Aorta (tissue), 5 donors: ENCODE measurements at places on chromosomes 3 and 15. TPM values are rescaled to one million over a fixed set of nuclear protein-coding genes. Genes with fewer than 3 reads are reported as not detected.
A peak's percentile ranks its signal among the peaks of the same experiment; 100 is the strongest.

- no peak for DNase-seq
Observed at GRCh38 chr15:50740955-50741354, 24.6 kb downstream of the SPPL2A start.

- no peak for DNase-seq
Observed at GRCh38 chr3:108202080-108202479, 20.1 kb downstream of the IFT57 start.

Gene STRIT1
- total RNA-seq: not detected

Gene MAP2K5
- 29.2 TPM for total RNA-seq

DNA sequence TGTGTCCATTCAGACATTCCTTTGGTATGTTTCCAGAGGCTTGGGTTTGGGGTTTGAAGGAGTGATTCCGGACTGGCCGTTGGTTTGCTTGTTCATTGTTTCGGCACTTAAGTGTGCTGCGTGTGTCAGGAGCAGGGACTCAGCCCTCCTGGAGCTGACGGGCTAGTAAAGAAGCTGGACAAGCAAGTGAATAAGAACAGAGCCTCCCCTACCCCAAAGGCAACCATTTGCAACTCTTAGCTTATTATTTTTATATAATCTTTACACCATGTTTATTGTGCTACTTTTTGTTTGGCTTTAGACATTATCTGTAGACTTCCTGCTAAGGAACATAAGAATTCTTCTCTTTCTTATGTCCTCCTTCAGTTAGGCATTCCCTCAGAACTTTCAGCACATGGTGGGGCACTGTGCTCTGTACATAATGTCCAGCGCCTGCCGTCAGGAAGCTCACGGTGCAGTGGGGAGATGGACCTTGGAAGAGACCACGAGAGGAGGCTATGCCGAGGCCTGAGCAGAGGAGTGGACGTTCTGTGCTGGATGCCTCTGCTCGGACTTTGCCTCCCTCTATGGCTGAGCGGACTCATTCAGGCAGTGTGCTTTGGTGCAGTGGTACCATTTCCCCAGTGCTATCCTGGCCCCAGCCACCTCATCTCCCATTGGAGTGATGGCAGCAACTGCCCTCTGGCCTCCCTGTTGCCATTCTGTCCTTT lies 65.4 kb downstream of the EEFSEC start:
- DNase-seq: no peak

DNA sequence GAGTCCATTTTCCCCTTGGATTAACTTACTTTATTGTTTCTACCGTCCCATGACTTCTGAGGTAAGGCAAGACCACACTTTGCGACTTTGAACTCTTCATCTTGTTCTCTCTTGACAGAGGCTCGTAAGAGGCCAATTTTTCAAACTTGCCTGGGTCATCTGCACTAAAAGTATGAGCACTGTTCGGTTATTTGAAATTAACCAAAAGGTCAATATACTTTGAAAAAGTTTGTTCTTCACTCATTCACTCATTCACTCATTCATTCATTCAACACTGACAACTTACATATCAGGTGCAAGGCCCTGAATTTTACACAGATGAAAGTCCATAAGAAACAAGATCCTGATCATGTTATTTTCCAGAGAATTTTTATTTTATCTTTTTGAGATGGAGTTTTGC lies 57.9 kb downstream of the ATP1B3 start:
- DNase-seq: no peak

GRCh38 chr15:60528530-60528929 lies 49.6 kb upstream of the ICE2 start:
- no peak for DNase-seq

Gene CELSR3
- 1.3 TPM for total RNA-seq

DNA sequence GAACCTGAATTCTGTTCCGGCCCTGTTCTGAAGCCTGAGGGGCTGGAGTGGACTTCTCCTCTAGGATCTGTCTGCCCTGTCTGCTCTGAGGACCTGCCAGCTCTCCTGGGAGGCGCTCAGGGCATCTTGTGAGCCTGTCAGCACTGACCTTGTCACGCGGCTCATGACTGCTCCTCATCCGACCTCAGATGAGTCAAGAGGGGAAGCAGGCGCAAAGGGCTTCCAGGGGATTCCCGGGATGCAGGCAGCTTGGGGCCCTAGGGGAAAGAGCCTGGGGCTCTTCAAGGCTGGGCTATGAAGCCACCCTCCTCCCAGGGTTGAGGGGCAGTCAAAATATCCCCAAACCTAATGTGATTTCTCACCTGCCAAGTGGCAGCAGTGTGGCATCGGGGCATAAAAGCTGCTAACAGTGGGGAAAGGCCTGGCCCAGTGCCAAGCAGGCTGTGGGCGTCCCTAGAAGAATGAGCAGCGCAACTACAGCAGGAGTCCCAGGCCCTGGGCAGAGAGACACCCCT lies 27.6 kb upstream of the ANKDD1A start:
- DNase-seq: peak; percentile 93

- DNase-seq: no peak
Observed at GRCh38 chr3:31242026-31242960, 290.4 kb upstream of the STT3B start.

Gene XCR1
- total RNA-seq: 0.63 TPM

- no peak for DNase-seq
Observed at GRCh38 chr3:122461806-122462205, 45.9 kb upstream of the WDR5B start.

GRCh38 chr3:27431116-27431515 lies 53.1 kb downstream of the SLC4A7 start:
- DNase-seq: no peak

DNA sequence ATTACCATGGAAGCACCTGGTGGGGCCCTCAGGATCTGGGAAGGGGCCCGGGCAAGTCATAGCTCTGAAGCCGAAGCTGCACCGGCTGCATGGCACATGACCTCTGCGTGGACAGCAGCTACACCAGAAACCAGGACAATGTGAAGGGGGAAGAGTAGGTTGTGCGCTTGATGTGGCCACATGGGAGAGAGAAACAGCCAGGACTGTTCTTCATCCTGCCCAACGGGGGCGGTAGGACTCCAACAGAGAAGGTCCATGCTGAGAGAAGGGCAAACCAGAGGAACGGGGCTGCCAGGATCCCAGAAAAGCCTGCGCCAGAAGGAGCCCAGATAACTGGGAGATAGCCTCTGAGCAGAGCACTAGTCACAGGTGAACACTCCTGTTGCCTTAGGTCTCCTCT lies 54.9 kb upstream of the PRR20G start:
- DNase-seq: no peak

DNA sequence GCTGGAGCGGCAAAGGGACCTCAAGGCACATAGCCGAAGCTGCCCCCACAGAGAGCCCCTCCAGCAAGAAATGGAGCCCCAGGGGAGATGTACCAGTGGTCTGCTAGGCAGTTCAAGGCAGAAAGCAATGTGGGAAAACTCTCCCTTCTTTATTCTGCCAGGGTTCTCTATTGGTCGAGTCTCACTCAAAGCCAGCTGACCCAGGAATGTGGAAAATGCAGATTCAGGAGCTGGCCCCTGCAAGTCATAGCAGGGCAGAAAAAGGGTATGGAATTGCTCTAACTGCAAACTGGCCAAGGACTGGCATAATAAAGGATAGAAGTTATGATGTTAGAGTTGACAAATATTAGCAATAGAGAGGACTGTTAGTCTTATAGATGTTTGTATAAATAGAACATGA lies 4.0 kb upstream of the TOPAZ1 start:
- no peak for DNase-seq

GRCh38 chr3:49799761-49800160 lies at the start of gene CDHR4:
CDHR4 (minus strand) TSS chr3:49799873; CDS start chr3:49799812, 61 bp downstream.
- peak; percentile 76 for DNase-seq

DNA sequence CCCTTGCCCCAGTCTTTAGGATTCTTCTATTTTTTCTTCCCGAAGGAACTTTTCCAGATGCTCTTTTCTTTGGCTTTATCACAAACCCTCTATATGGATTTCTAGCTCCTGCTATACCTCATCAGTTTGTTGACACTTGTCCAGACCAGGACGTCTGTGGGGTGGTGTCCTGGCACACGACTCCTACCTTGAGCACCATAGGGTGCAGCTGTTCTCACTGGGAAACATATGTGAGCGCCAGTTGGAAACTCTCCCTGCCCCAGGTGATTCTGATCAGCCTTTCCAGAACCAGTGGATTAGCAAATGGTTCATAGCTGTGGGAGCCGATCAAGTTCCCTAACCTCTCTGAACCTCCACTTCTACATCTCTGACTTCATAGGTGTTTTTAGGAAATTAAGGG lies 40.6 kb upstream of the USP3 start:
- no peak for DNase-seq

DNA sequence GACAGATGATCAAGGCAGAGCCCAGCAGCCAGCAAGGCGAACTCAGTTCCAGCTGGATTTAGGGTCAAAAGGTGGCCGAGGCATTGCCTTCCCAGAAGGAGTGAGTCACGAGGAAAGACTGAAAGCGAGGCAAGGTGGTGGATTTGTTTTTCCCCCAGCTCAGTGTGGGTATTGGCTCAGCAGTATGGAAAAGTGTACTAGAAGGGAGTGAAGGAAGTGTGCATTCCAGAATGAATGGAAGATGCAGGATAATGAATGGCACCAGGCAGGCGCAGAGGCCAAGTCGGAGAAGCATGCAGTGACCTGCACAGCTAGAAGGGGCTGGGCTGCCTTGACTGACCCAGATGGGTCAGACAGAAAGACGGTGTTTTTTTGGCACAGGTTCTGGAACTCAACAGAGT lies 46.3 kb downstream of the FOXP1 start:
- DNase-seq: peak; percentile 87

Gene SLC12A1
- 0.81 TPM for total RNA-seq

GRCh38 chr3:129514110-129514509 lies 14.3 kb upstream of the RHO start:
- no peak for DNase-seq

DNA sequence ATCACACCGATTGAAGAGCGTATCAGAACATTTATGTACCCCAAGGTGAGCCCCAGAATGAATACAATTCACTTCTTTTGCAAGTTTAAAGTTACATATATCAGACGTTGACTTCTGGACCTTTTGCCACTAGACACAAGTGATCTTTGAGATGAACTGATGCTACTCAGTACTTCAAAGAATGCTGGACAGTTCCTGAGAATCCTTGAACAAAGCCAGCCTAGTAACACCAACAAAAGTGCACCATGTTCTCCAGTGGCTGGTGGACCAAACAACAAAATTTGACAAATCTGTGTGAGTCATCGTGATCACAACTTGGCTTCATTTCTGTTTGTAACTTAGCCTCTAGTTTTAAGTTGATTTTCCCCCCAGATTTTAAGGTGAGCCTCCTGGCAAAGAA lies 355.7 kb downstream of the SOX2 start:
- DNase-seq: no peak

DNA sequence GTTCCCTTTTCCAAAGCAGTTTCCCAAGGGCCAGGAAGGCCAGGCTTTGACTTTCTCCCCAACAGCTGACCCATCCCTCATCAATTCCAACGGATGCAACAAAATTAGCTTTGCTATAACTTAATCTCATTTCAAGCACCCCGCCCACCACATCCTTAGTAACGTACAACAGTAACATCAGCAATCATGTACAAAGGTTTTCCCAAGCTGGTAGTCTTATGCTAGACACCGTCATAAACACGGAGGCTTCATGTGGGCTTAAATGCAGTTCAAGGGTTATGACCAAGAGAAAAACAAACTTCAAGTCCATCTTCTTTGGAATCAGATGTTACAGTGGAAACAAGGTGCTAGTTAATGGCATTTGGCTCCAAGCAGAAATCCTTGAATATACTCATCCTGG lies 66.6 kb downstream of the EOMES start:
- no peak for DNase-seq

GRCh38 chr15:101156061-101156460 lies 95.8 kb downstream of the CHSY1 start:
- DNase-seq: peak; percentile 43

Gene SLC24A1
- total RNA-seq: 13.5 TPM

- DNase-seq: no peak
Observed at GRCh38 chr15:70466305-70466704, 297.1 kb downstream of the UACA start.

DNA sequence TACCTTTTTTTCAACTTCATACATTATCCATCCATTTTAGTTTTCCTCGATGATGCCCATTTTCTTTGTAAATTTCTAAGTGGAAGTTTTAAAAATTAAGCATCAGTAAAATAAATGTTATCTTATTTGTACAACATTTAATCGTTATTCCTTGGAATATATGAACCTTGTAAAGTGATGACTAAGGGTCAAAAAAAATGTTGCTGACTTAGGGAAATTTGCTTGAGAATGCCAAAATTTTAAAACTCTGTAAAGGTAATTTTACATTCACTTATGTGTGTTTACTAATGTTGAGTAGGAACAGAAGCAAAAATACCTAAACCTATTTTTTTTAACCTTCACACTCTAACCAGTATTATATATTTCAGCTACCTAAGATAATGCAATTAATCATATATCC lies 917.1 kb downstream of the VGLL3 start:
- no peak for DNase-seq

- peak; percentile 65 for DNase-seq
Observed at GRCh38 chr3:8663177-8664061, 18.8 kb upstream of the SSUH2 start.

DNA sequence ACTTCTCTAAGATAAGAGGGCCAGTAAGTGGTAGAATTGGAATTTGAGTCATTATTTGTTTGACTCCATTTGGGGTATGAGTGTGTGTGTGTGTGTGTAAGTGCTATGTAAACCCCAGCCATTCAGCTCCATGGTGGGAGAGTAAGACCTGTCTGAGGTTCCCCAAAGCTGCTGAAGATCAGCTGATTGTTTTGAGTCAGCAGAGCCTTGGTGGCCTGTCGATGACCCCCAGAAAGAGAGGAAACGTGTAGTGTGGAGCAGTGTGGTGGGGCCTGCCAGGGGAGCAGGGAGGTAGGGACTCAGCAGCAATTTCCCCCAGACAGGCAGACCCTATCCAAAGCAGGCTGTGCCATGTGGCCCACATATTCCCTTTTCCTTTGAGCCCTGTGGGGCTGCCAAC lies 5.3 kb downstream of the DVL3 start:
- no peak for DNase-seq

GRCh38 chr15:68210821-68211655 lies 5.9 kb upstream of the CALML4 start:
- DNase-seq: peak; percentile 91

- DNase-seq: peak; percentile 88
Observed at GRCh38 chr15:83207660-83208366, at the start of gene HDGFL3. HDGFL3 (minus strand) TSS chr15:83207823; CDS start chr15:83207414, 409 bp downstream.

DNA sequence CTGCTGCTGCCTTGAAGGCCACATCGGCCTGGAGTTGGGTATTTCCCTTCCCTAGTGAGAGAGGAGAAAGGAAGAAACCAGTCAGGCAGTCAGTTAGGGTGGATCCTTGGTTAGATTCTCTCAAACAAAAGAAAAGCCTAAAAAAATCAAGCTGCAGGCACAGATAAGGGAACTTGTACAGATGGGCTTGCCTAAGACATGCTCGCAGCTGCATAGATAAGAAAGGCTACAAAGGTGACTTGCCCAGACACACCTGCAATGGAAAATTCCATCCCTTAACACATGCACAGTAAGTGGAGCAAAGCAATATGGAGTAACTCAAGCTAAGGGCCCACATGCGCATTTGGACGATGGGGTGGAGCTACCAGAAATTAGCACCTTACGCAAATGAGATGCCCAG lies 199.7 kb upstream of the ARPP21 start:
- DNase-seq: no peak

Gene CCR8
- total RNA-seq: not detected
